CD4-positive, alpha-beta T cell treated with Interleukin-21 for 1 hour (primary cell): ENCODE measurements at places on chromosomes 13 and 19.

DNA sequence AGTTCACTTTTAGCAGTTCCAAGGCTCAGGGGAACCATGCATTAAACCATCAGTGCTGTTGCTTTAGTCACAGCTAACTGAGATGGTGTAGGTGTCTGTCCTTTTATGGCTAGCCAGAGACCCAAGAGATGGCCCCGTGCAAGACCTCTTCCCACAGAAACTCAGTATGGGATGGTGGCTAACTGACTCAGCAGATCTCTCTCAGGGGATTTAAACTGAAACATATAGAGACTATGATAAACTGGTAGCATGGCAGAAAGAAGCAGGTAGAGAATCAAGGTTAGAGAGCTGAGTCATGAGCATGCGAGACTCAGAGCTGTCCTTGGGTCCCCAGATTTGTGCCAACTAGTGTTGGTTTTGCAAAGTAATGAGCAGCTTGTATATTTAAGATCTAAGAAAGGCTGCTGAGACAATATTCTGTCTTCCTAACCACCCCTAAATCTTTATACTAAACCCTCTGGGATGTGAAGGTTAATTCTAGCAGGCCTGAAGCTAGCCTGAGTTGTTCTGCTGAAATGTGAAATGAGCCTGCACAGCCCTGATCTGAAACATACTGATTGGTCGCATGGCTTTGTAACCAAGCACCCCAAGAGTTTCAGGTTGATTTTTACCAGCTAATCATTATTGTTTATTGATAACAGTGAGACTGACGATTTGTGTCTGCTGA, 6.5 kb upstream of the SCEL start:
- no peak for DNase-seq

DNA sequence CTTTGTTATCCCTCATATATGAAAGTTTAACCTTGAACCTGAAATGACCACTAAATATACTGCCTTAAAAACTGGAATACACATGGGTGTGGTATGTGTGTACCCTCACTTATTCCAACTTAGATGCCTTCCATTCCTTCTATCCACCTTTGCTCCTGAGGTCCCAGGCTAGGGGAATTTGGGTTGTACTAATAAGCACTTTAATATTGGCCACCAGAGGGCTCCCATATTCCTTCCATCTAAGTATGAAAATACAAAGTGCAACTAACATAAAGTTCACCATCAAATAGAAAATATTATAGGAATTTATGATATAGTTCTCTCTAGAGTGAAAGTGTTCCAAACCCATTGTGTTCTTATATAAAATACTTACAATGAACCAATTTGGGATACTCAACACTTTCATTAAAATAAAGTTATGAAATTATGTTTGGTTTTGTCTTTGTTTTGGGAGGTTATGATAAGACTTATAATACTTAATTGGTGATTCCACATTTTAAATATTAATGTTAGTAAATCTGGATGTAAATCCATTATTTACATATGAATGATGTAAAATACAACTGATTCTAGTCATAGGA, 62.3 kb downstream of the ITGBL1 start:
- peak; percentile 51 for DNase-seq

DNA sequence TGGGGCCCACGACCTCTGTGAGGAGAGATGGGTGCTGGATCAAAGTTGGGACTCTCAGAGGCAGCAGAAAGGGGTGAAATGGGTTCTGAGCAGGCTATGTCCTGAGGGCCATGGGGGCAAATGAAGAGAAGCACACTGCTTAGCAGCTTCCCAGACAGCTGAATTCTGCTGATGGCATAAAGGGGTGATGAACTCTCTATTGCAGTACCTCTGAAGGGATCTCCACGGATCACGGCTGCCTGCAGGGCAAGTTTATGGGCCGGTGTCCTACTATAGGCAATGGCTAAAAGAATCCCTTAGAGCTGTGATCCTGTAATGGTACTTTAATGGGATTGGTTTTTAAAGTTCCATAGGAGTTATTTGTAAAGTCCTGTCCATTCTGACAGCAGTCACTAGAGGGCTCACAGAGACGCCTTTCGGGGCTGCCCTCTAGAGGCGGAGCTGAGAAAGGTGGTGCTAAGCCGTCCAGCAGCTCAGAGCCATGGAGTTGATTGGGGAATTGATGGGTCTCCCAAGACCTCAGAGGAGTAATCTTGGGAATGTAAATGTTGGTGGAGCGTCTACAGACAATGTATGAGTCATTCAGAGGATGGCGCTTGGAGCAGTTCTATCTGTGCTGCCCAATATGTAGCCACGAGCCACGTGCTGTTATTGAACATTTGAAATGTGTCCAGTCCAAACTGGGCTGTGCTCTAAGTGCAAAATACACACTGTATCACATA, 287.3 kb downstream of the COG6 start:
- DNase-seq, result peak; percentile 73

- no peak for DNase-seq
Measured at GRCh38 chr19:43692385-43692784, 22.4 kb upstream of the PLAUR start.

DNA sequence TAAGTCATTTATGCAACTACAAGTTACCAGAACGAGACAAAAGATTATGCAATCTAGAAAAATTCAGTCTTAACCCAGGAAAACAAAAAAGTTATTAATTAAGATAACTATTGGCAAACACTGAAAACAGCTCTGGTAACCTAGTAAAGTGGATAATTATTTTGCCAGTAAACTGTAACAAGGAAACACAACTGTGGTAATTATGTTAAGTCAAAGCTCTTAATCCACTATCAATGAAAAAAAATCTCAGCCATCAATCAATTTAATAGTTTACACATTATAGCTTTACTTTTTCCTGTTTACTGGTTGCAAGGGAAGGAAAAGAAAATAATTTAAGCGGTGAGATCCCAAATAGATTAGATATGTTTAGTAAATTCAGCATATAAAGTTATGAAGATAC, 11.2 kb downstream of the EXOSC8 start:
- DNase-seq, result no peak

GRCh38 chr19:976476-976875, 7.7 kb upstream of the WDR18 start:
- no peak for DNase-seq

- DNase-seq, result peak; percentile 81
Measured at GRCh38 chr19:8578642-8579265, 1.5 kb upstream of the MYO1F start.
